ACHN (cell line): ENCODE measurements at places on chromosomes 16 and 17.

GRCh38 chr17:42438600-42439567, 15.8 kb upstream of the CAVIN1 start:
- DNase-seq: peak; percentile 56

- no peak for DNase-seq
Observed at GRCh38 chr17:32274643-32275042, 9.0 kb downstream of the RHBDL3 start.

- no peak for DNase-seq
Observed at GRCh38 chr17:27485125-27485524, 28.9 kb downstream of the KSR1 start.

DNA sequence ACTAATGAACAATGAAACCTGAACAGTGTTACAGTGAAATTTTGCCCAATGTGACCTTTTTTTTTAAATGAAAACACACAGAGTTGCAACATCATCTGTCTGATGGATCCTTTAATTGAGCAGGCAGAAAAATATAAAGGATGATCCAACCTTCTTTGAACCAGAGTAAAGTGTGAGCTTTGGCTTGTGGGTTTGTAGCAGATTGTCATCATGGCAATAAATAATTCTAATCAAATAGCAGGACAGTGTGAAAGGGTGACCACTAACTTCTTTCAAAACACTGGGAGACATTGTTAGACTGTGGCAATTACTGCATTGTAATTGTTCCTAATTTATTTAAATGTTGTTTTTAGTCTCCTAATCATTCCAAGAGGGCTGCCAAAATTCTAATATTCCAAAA, 197.2 kb downstream of the CHD9NB start:
- no peak for DNase-seq

DNA sequence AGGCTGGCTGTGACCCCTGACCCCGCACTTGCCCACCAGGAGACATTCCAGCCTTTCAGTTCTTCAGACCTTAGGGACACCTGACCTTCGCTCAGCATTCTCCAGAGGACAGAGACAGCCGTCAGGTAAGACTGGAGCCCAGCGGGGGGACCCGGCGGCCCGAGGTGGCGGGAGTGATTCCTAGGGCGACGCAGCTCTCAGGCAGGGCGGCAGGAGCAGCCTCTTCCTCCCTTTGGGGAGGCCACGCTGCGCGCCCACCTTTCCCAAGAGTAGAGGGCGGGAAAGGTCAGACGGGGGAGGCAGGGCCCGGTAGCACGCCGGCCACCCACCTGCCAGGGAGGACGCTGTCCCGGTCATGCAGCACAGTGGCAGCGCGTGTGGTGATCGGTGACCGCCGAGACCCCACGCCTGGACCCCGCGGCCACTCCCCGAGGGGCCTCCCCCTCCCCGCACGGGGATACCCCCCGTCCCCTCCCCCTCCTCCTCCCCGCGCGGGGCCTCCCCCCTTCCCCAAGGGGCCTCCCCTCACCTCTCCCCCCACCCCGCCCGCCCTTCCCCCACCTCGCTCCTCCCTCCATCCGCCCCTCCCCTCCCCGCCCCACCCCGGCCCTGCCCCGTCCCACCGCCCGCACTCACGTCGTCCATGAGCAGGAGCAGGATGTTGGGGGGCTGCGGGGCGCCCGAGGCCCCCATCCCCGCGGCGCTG, 472 bp downstream of the GALNS start:
- peak; percentile 14 for DNase-seq

DNA sequence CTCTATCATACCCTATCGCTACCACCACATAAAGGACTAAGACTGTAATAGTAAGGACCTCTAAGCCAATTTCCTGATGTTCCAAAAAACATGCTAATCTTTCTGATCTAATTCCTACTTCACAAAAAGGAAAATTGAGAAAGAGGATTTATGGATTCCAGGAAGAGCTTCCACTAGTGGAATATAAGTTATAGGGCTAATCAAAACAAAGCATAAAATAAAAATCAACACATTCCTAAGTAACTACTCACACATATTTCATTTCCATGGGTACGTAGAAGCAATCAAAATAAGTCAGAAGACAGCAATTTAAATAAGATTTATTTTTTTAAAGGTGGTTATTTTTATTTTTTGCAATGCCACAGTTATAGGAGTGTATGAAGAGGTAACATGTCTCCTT, 12.4 kb downstream of the CCDC43 start:
- DNase-seq: no peak

DNA sequence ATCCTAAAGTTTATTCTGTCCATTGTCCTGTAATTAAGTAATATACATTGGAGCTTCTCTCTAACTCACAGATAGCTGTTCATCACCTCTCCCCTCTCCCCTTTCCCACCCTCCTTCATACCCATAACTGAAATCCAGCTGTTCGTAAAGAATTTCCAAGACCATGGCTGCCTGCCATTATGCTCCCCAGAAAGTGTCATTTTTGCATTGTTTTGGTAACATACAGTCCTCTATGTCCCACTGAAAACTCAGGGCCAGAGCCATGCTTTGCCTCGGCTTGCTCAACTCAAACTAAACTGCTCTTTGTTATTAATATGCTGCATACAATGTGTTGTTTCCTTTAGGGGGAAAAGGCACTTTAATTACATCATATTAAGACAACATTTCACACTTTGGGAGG, 132.0 kb downstream of the MRTFB start:
- DNase-seq: no peak

DNA sequence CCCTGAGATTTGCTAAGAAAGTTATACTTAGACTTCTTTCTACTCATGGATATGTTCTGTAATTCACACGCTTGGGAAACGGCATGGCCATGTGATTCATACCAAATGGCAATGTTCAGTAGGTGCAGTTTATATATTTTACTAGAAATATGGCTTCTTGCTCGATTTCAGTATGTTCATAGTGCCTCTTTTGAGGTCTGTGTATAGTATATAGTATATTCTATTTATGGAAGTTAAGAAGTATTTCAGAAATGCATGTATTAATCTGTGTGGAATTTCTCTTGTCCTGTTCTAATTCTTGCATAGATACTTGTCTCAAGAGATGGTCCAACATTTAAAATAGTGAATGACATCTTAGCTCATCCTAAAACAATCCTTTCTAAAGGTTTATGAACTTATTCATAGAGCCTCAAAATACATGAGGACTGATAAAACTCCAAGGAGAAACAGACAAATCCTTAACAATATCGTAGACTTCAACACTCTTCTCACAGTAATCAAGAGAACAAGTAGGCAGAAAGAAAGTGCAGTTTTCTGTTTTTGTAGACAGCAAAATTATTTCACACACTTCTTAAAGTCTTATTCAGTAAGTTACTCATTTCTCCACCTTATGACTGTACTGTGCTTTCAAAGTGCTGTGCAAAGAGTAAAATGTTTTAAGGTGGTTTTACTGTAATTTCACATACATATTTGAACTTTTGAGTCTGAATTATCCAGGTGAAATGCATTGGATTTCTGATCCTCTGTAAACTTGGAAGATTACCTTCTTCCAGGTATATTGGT, 11.1 kb downstream of the BPTF start:
- peak; percentile 19 for DNase-seq

GRCh38 chr16:84795329-84796053, 24.3 kb upstream of the CRISPLD2 start:
- DNase-seq: peak; percentile 67

DNA sequence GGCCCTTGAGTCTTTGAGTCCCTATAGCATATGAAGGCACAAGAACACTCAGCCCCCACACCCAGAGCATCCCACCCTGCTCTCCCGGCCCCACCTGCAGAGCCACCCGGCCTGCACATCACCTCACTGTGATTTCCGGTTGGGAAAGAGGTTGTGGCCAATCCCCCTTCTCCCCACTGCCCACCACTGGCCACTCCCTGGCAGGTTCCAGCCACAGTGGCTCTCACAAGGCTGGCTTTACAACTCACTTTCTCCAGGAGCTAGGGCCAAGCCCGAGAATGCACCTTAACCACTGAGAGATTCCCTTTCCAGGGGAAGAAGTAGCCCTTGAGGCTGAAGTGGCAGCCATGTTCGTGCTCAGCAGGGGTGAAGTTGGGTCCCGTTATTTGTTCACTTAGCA, 123.9 kb downstream of the C16orf78 start:
- no peak for DNase-seq

GRCh38 chr17:49556223-49556943, 19.3 kb upstream of the NXPH3 start:
- DNase-seq: peak; percentile 70

- no peak for DNase-seq
Observed at GRCh38 chr17:74639704-74640151, 16.2 kb upstream of the CD300E start.

DNA sequence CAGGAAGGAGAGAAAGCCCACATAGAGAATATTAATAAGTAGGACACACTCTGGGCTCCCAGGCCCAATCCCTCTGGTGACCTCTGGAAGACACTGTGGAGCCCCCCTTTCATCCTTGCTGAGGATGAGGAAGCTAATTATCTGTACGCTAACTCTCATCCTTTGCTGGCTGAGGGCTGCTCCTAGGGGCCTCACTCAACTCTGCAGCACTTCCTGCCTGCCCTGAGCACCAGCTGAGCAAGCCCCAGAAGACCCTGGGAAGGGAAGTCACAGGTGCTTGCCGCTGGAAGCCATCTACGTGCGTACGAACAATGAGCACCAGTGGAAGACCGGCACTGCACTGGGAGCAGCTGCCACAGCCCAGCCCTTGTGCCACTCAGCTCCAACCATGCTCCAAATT, 145.8 kb upstream of the CDH5 start:
- DNase-seq: no peak

DNA sequence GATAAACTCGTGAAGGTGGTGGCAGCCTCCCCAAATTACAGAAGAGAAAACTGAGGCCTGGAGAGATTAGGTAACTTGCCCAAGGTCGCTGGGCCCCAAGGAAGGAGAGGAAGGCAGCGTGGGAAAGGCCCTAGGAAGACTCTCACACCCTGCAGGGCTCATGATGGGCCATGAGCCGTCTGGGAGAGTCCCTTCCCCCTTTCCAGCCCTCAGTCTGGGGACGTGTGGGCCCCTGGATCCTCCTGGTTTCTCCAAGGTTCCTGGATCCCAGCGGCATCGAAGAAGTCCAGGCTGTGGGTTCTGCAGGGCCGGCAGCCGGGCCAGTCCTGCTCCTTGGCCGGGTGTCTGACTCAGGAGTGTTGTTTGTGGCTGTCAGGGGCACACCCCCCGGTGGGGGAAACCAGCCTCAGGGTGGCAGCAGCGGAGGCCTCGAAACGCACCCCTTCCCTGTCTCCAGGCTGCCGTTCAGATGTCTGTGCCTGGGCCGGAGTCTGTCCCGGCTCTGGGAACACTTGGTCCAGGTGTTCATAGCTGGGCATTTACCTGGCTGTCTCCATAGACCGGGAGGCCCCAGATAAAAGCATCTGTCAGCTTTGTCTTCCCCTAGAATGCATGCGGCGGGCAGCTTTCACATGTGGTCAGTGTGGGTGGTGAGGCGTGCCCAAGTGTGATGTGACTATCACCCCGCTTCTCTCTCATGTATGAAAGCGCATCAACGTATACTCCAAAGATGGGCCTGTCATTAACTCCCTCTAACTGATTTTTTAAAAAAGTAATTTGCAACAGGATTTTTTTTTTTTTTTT, 3.7 kb upstream of the RAP1GAP2 start:
- no peak for DNase-seq

DNA sequence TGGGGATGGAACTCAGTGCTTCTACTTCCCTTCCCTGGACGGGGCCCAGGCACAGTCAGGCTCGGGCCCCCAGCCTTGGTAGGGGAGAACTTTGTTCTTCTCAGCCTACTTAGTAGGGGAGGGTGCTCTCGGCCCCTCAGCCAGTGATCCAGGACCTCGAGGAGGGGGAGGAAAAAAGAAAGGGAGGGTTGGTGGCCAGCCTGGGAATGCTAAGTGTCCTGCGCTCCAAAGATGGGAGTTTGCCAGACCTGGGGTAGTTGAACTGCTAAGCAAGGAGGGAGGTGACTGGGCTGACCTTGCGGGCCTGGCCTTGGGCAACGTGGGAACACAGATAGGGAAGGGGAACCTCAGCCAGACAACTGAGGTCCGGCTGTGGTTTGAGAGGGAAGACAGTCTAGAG, 12.2 kb downstream of the ADGRG1 start:
- DNase-seq: no peak

DNA sequence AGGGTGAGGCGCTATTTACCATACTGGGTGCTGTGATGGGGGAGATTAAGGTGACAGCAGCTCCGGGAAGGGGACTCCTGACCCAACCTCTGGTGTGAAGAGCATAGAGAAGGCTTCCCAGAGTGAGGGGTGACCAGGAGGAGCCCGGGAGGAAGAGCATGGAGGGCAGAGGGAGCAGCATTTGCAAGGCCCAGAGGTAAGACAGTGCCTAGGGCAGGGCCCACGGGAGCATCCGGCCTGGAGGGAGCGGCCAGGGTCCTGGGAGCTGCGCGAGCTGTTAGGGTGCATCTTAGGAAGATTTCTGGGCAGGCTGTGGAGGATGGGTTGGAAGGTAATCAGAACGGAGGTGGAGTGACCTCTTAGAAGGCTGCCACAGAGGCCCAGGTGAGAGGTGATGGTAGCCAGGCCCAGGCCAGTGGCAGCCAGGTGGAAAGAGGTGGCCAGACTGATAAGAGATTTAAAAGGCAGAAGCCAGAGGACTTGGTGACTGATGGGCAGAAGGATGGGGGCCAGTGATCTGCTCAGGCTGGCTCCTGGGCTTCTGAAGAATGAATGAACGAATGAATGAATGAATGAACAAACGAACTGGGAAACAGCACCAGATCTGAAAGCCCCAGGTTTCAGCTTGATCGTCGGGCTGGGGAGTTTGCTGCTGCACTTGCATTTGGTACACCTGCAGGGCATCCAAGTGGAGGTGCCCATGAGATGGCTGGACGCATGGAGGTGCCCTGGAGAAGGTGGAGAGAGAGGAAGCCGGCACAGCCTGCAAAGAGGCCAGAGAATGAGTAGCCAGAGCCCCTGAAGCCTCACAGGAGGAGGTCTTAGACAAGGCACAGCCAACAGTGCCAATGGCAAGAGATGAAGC, 13.0 kb upstream of the TMEM92 start:
- no peak for DNase-seq

GRCh38 chr16:85838381-85838780, 38.9 kb downstream of the COX4I1 start:
- no peak for DNase-seq

DNA sequence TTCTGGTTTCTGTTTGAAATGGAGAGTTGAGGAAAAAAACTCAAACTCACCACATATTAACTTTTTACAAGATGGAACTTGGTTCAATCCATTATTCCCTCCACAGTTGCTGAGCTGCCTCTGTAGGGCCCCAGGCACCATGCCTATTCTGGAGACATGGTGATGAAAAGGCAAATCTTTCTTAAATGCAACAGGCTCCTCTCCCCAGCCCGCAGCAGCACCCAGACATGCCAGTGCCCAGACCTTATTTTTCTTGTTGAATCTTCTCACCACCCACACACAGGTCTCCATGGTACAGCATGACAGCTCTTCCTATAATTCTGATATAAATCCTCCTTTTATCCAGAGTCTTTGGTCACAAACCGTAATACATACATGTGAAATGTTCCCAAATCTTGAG, 7.6 kb downstream of the CYTH1 start:
- no peak for DNase-seq

- peak; percentile 82 for DNase-seq
Observed at GRCh38 chr16:15966836-15967546, 17.6 kb downstream of the ABCC1 start.

- peak; percentile 86 for DNase-seq
Observed at GRCh38 chr16:8751481-8752311, 45.7 kb downstream of the TMEM186 start.

- peak; percentile 91 for DNase-seq
Observed at GRCh38 chr17:42132941-42133340, 10.3 kb downstream of the HSPB9 start.

GRCh38 chr17:33052856-33053255, 61.2 kb downstream of the SPACA3 start:
- DNase-seq: peak; percentile 23
